BJ (cell line): ENCODE measurements at places on chromosomes 5 and 9.

GRCh38 chr9:74120061-74120460 is 377.1 kb upstream of the RORB start:
- no peak for DNase-seq

DNA sequence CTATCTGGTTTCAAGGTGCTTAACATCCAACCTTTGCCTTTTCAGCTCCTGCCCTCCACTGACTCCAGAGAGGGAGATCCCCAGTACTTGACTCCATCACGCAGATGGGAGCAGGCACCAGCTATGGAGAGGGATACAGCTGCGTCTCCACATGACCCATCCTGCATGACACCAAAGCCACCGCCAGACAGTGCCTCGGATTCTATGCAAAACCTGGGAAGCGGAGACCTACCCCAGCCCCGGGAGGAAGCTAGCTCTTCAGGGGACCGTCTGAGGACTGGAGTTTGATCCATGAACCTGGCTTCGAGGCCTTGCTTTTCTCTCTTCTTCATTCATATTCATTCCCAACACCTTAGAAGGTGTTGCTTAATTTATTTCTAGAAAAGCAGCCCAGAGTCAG is 24.8 kb downstream of the HRH2 start:
- no peak for DNase-seq

- no peak for DNase-seq
These were observed 214.4 kb downstream of the NSG2 start for GRCh38 chr5:174259696-174260420.

DNA sequence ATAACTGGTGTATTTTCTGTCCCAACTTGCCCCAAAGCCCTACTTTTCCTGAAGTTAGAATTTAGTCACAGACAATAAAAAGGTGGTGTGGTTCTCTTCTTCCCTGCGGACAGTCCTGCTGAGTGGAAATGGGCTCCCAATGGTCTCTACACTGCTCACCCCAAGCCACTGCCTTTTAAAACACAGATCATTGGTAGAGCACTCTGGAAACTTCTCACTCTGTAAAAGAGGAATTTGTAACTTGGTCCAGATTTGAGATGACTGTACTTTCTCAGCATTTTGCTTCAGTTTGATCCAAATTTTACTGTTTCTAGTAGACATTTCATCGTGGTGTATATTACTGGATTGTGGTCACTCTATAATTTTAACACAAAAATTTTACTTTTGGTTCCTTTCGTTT is 80.3 kb upstream of the ROR2 start:
- DNase-seq = no peak

GRCh38 chr5:62496876-62497275 is 81.7 kb upstream of the LRRC70 start:
- DNase-seq = no peak

DNA sequence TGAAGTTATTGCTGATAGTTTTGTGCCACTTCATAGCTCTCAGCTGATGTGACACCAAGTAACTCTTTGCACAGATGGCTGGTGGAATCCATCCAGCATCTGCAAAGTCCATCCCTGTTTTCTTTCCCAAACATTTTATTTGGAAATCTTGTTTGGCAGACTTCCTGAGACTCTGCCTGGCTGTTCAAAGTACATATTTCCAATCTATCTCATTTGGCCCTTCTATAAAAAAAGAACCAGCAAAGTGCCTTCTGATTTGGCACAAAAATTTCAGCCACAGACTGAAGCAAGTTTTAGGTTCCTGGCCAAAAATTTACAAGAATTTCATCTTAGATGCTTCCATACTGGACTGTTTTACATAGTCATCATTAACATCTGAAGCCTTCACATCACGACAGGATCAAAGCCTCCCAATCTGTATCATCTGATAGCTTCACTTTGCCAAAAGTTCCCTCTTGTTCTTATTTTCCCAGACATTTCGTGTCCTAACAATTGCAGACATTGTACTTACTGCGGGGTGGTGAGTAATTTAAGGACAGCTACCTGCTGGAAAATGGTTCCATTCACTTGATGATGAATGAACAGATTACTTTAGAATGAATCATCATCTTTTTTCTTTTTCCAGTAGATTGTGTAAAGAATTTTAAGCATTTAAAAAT is 377.3 kb downstream of the KIAA0825 start:
- DNase-seq = peak; percentile 72

DNA sequence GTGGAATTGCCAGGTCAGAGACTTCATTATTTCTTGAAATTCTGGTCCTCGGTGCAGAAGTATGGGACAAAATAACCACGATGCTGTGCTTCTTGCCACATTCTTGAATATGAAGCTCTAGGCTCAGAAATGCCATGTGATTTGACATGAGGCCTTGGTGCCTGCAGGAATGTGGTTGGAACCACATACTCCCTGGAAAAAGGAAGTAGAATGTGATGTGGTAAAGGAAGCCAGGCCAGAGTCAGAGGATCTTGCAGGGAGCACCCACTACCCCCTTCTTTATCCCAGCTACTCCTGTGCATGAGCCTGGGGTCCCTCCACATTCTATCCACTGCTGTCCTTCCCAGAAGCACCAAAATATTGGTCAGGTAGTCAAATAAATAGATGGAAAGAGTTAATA is 80.9 kb downstream of the FOXD1 start:
- no peak for DNase-seq

- no peak for DNase-seq
These were observed 12.7 kb upstream of the CD180 start for GRCh38 chr5:67209141-67209771.

- DNase-seq = no peak
These were observed at the start of gene TNFAIP8 for GRCh38 chr5:119355685-119356611. TSS of gene TNFAIP8 (plus strand) at chr5:119356019. CDS start at chr5:119356091, 72 bp downstream.

GRCh38 chr9:7368410-7369292 is 430.9 kb downstream of the DMAC1 start:
- DNase-seq = peak; percentile 80

GRCh38 chr5:84191281-84191680 is 193.4 kb downstream of the EDIL3 start:
- no peak for DNase-seq

DNA sequence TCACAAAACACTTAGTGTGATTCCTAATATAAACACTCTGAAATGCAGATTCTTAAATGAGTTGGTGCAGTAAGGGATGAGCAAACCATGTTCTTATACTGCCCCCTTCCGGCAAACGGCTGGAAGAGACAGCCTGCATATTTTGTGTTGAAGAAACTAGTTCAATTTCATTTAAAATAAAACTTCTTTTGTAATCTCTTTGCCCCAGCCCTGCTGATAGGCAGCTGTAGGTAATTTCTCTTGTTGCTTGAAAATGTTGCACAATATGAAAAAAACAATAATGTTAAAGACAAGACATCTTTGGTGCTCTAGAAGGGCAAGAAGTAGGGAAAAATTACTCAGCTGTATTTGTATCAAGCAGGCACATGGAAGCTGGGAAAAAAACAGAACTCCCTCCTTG is 89.7 kb upstream of the CCNG1 start:
- peak; percentile 2 for DNase-seq

GRCh38 chr9:22008717-22009505 is at the start of gene CDKN2B:
TSS of gene CDKN2B (minus strand) at chr9:22009305. CDS start at chr9:22008953, 352 bp downstream.
- peak; percentile 87 for DNase-seq

- DNase-seq = no peak
These were observed 129.2 kb upstream of the PTCH1 start for GRCh38 chr9:95645992-95646391.

GRCh38 chr9:101341958-101342357 is 42.8 kb downstream of the BAAT start:
- no peak for DNase-seq

DNA sequence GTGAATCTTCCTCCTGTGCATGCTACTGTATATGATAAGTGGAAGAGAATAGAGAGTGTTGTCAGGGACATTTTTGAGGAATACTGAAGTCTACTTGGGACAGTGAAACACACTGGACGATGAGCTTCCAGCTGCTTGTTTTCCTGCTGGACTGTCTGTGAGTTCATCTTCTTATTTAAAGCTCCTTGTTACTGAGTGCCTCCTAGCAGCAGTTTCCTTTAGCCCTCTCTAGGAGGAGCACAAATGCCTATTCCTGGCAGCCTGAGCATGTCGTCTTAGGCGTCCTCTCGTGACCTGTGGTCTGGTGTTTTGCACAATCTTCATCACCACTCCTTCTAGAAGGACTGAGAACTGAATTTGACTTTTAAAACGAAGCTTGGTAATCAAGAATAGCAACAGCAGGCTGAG is 43.8 kb downstream of the ANKRD33B start:
- no peak for DNase-seq

- DNase-seq = no peak
These were observed 119.7 kb upstream of the PJA2 start for GRCh38 chr5:109529520-109529919.

DNA sequence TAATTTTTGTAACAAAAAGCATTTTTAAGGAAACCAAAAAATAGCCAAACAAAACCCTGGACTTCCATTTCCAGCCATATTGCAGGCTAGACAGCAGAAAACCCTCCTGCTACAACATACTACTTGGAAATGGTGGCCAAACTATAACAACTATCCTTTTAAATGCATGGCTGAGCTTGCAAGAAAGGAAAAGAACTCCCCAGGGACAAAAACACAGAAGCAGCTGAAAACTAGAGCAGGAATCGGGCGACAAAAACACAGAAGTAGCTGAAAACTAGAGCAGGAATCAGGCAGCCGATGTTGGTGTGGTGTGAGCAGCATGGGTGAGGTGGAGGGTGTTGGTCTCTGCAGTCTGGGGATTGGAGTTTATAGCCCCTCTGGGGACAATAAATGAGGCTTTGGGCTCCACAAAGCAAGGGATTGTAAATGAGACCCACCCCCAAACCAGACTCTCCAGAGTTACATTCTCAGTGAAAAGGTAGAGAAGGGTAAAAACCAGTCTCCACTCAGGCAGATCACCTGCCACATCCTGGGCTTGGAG is 95.2 kb downstream of the C9orf50 start:
- DNase-seq = no peak

DNA sequence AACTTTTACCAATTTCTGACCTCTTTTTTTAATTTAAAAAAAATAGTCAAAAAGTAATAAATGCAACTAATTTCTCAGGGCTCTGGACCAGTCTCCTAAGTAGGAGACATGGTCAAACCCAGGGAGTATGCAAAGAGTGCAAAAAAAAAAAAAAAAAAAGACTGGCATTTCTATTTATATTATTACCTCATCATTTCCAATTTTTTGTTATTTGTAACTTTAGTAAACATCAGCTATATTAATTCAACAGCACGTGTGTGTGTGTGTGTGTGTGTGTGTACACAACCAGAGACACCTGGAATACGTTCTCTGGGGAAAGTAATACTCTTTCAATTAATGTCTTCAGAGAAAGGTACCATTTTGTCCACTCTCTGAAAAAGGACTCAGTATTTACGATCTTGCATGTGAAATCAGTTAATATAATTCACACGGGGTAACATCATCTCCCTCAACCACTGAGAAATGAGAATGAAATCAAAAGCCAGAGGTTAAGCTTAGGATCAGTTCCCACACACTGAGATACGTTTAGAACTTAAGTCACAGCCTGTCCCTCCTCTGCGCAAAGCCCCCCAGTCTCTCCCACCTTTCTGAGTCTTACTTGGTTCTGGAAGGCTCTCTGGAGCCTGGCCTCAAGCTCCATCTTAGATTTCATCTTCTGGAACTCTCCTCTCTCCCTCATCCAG is 21.9 kb downstream of the ZNF608 start:
- DNase-seq = no peak

GRCh38 chr9:112140936-112141335 is 34.2 kb downstream of the SUSD1 start:
- no peak for DNase-seq

GRCh38 chr5:410911-411517 is 32.0 kb upstream of the EXOC3 start:
- no peak for DNase-seq

DNA sequence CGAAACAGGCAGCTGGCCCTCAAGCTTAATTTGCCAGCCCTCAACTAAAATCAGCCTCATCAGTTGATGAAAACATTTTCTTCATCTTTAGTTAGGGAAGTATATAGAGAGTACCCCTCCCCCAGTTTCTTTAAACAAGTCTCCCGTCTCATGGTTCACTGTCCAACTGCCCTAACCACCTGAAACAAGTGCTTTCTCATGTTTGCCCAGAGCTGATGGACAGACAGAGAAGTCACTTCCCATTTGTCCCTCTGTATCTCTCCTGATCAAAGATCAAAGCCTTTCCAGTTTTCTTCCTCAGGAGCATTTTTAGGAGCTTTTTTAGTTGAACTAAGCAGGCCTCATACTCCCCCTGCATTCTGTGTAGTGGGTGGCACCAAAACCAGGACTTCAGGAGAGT is 21.7 kb downstream of the FUBP3 start:
- DNase-seq = no peak

DNA sequence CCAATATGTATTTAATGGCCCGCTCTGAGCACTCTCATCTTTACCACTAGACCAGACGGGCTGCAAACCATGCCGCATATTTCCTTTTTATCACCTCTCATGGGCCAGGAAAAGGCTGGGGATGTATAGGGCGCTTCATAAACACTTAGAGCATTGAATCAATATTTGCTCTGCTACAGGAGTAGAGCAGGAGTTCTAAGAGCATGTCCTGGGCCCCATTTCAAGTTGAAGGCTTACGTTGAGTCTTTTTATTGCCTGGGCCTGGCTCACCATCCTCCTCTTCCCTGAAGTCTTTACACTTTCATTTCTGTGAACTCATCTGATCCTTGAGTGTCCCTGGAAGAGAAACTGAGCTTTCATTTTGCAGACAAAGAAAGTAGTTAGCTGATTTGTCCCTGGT is 112.4 kb downstream of the FSTL4 start:
- DNase-seq = no peak

DNA sequence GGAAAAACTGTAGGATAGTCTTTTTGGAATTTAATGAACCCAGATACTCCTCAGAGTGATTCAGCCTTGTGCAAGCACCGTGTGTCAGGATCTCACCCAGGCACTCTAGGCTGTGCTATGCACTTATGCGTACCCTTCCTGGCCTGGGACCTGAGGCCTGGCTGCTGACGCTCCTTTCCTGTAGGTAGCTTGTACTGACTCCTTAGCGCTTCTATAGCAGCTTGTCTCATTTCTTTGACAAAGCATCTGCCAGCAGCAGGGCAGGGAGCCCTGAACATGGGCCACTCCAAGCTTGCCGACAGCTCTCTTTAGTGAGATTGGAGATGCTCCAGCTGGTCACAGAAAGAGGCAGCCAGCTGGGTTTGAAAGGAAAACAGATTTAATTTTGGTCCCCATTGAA is 147.3 kb downstream of the SGCD start:
- DNase-seq = no peak

DNA sequence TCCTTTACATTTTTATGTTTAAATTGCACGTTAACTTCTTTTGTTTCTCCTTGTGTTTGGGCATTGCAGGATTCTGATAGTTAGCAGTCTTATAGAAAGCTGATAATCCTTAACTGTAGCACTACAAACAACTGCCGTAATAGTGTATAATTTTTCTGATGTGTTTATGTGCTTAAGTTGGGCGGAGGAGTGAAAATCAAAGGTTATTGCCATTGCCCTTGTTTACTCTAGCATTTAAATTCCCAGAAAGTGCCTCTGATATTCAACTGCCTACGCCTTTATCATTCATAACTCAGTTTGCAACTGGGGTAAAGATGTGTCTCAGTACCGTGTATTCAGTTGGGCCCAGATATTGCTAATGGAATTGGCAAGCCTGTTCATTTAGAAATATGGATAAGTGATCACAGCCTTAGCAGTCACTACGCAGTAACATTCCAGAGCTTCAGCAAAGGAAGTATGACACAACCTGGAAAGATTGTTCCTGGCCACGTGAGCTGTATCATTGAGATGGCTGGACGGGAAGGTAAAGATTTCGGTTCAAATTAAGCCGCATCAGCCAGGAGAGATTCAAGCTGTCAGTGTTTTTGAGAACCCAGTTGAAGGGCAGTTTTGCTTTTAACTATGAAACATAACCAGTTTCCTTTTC is 28.1 kb upstream of the LRRTM2 start:
- no peak for DNase-seq

- peak; percentile 67 for DNase-seq
These were observed 155.0 kb upstream of the TSLP start for GRCh38 chr5:110916381-110917049.

- DNase-seq = peak; percentile 37
These were observed 344.5 kb downstream of the ACTL7B start for GRCh38 chr9:108511307-108511706.
